ENCODE measurements at places on chromosomes 5 and 9.

- no peak for DNase-seq
These were observed 166.8 kb downstream of the NNT start for GRCh38 chr5:43769571-43770355.

GRCh38 chr5:41346609-41347008 is 133.3 kb upstream of the C6 start:
- no peak for DNase-seq

DNA sequence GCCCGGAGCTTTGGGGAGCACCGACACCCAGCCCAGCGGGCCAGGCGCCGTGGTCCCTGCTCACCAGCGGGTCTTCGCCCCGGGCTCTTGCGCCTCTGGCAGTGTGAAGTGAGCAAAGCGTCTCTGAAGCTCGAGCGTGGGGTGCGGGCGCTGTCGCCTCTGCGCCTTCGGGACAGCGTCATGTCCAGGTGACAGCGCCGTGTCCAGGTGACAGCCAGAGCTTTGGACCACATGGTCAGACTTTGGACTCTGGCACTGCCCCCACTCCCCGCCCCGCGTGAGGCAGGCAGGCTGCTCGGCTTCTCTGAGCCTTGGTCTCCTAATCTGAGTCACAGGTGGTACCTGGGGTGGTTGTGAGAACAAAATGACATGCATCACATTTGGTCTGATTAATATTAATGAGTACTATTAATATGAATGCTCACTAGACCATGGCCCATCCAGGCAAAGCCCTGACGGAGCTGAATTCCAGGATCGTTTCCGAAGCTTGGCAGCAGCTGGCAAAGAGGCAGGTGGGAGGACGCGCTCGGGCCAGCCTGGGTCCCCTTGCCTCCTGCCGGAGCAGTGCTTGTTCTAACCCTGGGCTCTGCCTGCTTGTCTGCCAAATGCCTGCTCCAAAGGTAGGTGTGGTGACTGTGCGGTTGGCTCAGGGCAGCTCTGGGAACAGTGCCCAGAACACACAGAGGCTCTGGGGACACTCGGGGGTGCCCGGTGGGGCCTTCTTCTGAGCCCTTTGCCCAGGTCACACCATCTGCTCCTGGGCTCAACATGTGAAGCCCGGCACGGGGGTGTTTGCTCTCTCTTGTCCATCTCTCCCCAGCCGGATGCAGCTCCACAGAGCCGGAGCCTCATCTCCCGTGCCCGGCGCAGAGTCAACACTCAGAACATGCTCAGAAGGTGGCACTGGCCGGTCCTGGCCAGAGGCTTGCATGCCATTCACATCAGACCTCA is 157.1 kb downstream of the OLFM1 start:
- DNase-seq: no peak

DNA sequence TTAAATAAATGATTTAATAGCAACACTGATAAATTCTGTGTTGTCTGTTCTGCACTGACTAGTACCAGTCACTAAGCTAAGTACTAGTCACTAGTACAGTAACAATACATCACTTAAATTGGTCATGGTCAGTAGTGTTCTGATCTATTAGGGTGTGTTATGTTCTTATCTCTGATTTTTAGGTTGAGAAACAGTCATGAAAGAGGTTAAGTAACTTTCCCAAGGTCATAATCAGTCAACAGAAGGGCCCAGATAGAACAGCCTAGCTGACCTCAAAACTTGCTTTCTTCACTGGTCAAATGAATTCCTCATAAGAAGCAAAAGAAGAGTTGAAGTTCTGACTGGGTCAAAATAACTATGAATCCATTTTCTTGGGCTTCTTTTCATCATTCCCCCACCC is 1492.7 kb downstream of the MAT2B start:
- DNase-seq: no peak

DNA sequence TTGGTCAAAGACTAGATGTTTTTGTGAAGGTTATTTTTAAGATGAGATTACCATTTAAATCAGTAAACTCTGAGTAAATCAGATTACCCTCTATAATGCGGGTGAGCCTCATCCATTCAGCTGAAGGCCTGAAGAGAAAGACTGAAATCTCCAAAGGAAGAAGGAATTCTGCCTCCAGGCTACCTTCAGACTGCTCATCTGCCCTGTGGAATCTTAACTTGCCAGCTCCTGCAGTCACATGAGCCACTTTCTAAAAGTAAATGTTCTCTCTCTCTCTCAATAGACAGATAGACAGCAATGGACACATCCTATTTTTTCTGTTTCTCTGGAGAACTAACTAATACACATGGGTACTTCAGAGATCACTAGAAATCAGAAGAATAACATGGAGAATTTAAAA is 182.8 kb downstream of the CFAP90 start:
- DNase-seq: no peak

- DNase-seq: no peak
These were observed 5.0 kb upstream of the CAMK2A start for GRCh38 chr5:150294551-150295071.

DNA sequence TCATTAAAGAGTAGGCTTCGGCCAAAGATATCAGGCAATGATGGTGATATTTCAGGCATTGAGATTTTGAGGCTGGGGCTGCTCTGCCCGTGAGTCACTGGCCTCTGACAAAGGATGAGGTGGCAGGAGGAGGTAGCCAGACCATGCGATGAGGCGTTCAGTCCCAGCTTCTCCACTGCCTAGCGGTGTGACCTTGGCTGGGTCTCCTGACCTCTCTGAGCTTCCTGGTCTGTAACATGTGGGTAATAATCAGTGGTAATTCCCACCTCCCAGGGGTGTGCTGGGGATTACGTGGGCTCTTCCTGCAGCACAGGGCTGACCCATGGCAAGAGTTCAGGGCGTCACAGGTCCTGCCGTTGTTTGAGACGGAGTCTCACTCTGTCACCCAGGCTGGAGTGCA is 73.2 kb upstream of the RAPGEF1 start:
- DNase-seq: no peak
